Tibial nerve (tissue), 4 donors: ENCODE measurements at places on chromosomes 7 and 10. TPM values are rescaled to one million over a fixed set of nuclear protein-coding genes. Genes with fewer than 3 reads are reported as not detected.

DNA sequence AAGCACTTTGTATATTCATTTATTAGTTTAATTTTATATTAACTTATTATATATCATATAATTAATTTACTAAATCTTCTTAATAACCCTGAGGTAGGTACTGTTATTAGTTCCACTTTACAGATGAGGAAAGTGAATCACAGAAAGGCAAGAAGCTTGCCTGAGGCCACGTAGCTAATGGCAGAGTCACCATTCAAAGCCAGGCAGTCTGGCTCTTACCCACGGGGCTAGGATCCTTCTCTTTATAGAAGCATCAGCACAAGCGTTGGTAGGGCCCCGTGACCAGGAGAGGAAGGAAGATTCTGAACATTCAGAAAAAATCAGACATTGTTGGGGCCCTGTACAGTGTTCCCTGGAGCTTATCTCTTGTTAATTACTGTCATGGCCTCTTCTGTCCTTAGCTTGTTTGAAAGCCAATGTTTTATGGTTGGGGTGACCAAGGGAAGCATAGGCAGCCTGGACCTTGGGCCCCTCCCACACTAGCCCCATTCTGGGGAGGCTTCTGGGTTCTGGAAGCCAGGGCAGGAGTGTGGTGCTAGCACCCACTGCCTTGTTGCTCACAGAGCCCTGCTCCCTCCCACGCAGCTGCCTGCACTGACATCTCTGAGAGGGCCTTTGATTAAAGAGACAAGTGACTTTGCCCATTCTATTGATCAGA lies 31.1 kb upstream of the SLF2 start:
- DNase-seq = no peak
- no peaks in the 10 kb centered on the region for H3K27me3 ChIP-seq
- no peak overlapping the region for H3K4me3 ChIP-seq

ADAM12 gene
- total RNA-seq = 0.87 TPM

- no peaks in the 10 kb centered on the region for H3K36me3 ChIP-seq
- no peak overlapping the region for H3K27ac ChIP-seq
- no peaks in the 10 kb centered on the region for H3K27me3 ChIP-seq
- no peaks in the 10 kb centered on the region for H3K4me1 ChIP-seq
- H3K4me3 ChIP-seq = no peak overlapping the region
These were observed 118.0 kb upstream of the PRSS58 start for GRCh38 chr7:142375710-142376313.

- no peaks in the 10 kb centered on the region for H3K36me3 ChIP-seq
- DNase-seq = no peak
- no peaks in the 10 kb centered on the region for H3K4me1 ChIP-seq
- no peak overlapping the region for H3K27ac ChIP-seq
- no peaks in the 10 kb centered on the region for H3K27me3 ChIP-seq
These were observed 246.2 kb downstream of the CCDC7 start for GRCh38 chr10:32692174-32692573.

DNA sequence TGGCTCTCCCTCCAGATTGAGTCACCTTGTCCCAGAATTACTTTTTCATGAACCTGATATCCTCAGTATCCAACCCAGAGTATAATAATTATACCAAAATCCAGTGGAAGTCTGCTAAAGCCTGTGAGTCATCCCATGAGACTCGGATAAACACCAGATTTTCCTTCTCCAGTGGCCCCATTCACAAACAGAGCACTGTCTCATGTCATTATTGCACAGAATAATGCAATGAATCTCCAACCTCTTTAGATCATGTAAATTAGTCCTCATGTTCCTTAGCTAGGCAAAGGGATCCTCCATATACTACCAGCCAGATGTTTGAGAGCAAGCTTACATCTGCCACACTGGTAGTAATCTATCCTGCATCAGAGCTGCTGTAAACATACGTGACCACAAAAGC lies 89.0 kb downstream of the AMPH start:
- H3K27ac ChIP-seq = no peak overlapping the region
- no peak for DNase-seq
- H3K4me3 ChIP-seq = no peak overlapping the region
- no peaks in the 10 kb centered on the region for H3K4me1 ChIP-seq
- H3K36me3 ChIP-seq = no peaks in the 10 kb centered on the region
- no peaks in the 10 kb centered on the region for H3K27me3 ChIP-seq

CYP2C19 gene
- total RNA-seq = not detected

DNA sequence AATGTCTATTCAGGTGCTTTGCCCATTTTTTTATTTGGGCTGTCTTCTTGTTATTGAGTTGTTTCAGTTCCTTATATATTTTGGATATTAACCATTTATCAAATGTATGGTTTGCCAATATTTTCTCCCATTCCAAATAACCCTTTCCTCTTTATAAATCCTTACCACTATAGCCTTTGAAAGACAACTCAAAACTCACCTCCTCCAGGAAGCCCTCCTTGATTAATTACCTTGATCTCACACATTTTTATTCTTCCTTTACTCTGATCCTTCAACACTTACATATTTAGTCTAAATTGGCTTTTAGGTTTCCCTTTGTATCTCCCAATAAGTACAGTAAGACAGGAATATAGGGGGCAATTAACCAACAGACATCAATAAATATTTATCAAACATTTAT lies 42.9 kb downstream of the NRCAM start:
- H3K27me3 ChIP-seq = no peaks in the 10 kb centered on the region
- no peak overlapping the region for H3K27ac ChIP-seq
- H3K4me3 ChIP-seq = no peak overlapping the region
- DNase-seq = no peak
- no peaks in the 10 kb centered on the region for H3K36me3 ChIP-seq

DNA sequence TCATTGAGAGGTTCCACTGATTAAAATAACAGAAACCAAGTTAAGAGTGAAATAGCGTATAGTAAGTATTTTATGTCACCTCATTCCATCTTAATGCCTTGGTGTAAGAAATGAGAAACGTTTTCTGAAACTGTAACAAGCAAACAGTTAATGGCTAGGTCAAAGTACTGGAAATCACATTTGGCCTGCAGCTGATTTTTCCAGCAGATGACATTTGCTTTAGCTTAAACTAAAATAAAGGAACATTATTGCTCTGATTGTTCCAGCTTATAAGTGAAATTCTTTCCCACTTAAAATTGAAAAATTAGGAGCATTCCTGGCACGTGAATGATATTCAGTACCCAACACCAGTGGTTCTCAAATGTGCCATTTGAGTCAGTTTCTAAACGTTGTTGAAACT lies 213.6 kb upstream of the DPP6 start:
- no peak overlapping the region for H3K27ac ChIP-seq
- no peaks in the 10 kb centered on the region for H3K27me3 ChIP-seq
- no peak for DNase-seq
- H3K36me3 ChIP-seq = no peaks in the 10 kb centered on the region
- H3K4me3 ChIP-seq = no peak overlapping the region

HOXA9 gene
- 10.5 TPM for total RNA-seq

DNA sequence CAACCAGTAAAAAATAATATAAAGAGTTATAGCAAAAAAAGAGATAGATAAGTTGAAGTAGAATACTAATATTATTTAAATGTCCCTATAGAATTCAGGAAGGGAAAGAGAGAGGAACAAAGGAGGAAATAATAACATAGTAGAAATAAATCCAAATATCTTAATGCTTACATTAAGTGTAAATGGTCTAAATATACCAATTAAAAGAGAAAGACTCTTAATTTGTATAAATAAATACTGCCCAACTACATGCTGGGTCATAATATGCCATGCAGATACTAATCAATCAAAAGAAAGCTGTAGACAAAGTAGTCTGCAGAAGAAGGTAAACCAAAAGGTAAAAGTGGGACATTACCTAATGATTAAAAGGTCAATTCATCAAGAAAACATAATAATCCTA lies 43.3 kb upstream of the VIPR2 start:
- no peaks in the 10 kb centered on the region for H3K27me3 ChIP-seq
- H3K4me1 ChIP-seq = no peaks in the 10 kb centered on the region
- DNase-seq = no peak
- H3K27ac ChIP-seq = no peak overlapping the region
- H3K4me3 ChIP-seq = no peak overlapping the region
- no peaks in the 10 kb centered on the region for H3K36me3 ChIP-seq

- no peak for DNase-seq
- H3K36me3 ChIP-seq = no peaks in the 10 kb centered on the region
- H3K4me1 ChIP-seq = no peaks in the 10 kb centered on the region
- H3K27me3 ChIP-seq = no peaks in the 10 kb centered on the region
- H3K4me3 ChIP-seq = no peak overlapping the region
- no peak overlapping the region for H3K27ac ChIP-seq
These were observed 29.1 kb upstream of the CABCOCO1 start for GRCh38 chr10:61633665-61634064.

GRCh38 chr7:78095549-78095948 lies 297.0 kb downstream of the PHTF2 start:
- H3K27me3 ChIP-seq = no peaks in the 10 kb centered on the region
- H3K4me3 ChIP-seq = no peak overlapping the region
- no peak overlapping the region for H3K27ac ChIP-seq
- H3K4me1 ChIP-seq = no peaks in the 10 kb centered on the region

EN2 gene
- 0.98 TPM for total RNA-seq

DNA sequence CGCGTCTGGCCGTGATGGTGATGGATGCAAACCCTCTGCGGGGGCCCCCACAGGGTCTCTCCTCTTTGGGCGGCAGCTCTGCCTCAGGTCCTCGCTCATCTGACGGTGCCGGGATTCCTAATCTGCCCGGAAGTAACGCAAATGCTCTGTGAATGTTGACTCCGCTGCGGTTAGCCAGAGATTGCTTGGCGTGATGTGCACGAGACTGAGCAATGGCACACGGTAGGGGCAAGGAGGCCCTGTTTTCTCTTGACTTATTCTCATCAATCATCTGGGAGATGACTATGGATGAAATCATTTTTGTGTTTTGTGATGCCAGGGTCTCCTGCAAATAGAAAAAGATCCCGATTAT lies 116.5 kb upstream of the ADAM12 start:
- no peaks in the 10 kb centered on the region for H3K27me3 ChIP-seq
- no peak for DNase-seq
- H3K4me1 ChIP-seq = no peaks in the 10 kb centered on the region
- no peak overlapping the region for H3K27ac ChIP-seq
- H3K36me3 ChIP-seq = no peaks in the 10 kb centered on the region

DNA sequence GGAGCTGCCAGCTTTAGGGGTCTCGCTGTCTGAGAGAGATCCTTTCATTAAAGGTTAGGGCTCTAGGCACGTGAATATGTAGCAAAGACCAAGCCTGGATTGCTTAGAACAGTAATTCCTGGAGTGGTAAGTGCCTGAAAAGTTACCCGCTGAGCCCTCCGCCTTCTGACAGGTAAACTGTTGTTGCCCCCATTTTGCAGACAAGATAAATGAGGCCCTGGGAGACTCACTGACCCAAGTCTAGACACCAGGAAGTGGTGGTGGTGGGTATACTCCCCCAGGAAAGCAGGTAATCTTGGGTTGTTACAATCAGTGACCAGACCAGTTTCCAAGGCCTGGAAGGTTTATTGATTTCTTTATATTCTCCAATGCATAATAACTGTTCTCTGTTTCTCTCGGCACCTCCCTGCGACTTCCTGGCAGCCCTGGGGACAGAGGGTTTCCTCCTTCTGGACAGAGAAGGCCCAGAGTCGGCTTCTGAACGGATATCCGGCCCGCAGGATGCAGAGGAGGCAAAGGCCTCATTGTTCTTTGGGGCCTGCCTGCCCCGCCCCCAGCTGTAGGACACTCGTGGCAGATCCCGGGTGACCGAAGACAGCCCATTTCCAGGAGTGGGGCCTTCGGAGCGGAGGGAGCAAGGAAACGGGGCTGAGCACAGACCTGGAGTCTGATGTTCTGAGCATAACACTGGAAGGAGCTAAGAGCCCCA lies 1.3 kb upstream of the GRK5 start:
- H3K36me3 ChIP-seq = no peaks in the 10 kb centered on the region
- H3K27me3 ChIP-seq = no peaks in the 10 kb centered on the region
- peaks cover 34% of the 10 kb centered on the region for H3K4me1 ChIP-seq
- peak overlapping the region; percentile 23 for H3K4me3 ChIP-seq
- peak; percentile 50 for DNase-seq
- peak overlapping the region; percentile 97 for H3K27ac ChIP-seq

GRCh38 chr10:17835688-17836087 lies 26.5 kb downstream of the MRC1 start:
- no peaks in the 10 kb centered on the region for H3K36me3 ChIP-seq
- H3K27ac ChIP-seq = no peak overlapping the region
- DNase-seq = no peak
- no peaks in the 10 kb centered on the region for H3K27me3 ChIP-seq

DNA sequence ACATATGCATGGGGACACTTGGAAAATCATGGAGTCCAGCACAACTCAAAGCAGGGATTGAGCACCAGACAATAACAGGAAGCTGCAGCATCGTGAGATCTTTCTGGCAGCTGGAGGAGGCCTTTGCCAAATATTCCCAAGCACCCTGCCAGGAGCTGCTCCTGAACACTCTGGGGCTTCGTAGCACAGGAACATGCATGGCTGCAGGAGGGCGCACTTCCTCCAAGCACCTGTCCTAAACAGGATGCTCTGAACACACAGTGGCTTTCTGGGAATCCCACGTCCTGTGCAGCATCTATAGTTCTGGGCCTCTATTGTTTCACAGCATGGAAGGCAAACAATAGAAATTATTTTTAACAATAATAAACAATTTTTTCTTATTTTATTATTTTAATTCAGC lies 4.1 kb downstream of the ABLIM1 start:
- H3K27ac ChIP-seq = no peak overlapping the region
- H3K36me3 ChIP-seq = no peaks in the 10 kb centered on the region
- H3K27me3 ChIP-seq = no peaks in the 10 kb centered on the region
- no peak overlapping the region for H3K4me3 ChIP-seq

- H3K4me3 ChIP-seq = peak overlapping the region; percentile 50
- H3K4me1 ChIP-seq = no peaks in the 10 kb centered on the region
- H3K27ac ChIP-seq = peak overlapping the region; percentile 38
- H3K27me3 ChIP-seq = no peaks in the 10 kb centered on the region
- no peak for DNase-seq
- no peaks in the 10 kb centered on the region for H3K36me3 ChIP-seq
These were observed 136.0 kb downstream of the KIF20B start for GRCh38 chr10:89837165-89838043.

ACSL5 gene
- 22.7 TPM for total RNA-seq

GRCh38 chr7:30206491-30206890 lies 71.7 kb downstream of the MTURN start:
- H3K4me3 ChIP-seq = no peak overlapping the region
- no peak for DNase-seq
- peaks cover 14% of the 10 kb centered on the region for H3K4me1 ChIP-seq
- H3K27me3 ChIP-seq = no peaks in the 10 kb centered on the region

ZNF467 gene
- total RNA-seq = 15.9 TPM

DNA sequence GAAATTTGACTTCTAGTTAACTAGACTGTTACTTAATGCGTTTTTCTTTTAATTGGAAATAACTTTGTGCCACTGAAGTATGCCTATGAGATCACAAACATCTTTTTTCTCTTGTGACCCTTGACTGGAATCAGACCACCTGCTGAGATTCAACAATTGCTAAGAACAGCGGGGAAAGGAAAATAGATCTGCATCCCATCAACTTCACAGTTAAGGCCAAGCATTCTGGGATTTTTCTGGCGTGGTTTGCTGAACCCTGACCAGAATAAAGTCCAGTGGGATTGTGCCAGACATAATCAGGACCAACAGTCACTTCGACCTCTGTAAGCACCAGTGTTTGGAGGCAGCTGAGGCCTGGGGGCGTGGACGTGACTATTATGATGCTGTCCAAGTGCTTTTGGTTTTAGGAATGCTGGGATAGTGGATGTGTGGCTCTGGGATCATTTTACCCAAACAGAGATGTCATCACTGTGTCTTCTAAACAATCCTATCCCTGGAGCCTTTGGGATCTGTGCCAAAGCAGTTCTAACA lies 373.3 kb upstream of the PRKCQ start:
- H3K27ac ChIP-seq = no peak overlapping the region
- H3K36me3 ChIP-seq = no peaks in the 10 kb centered on the region
- no peaks in the 10 kb centered on the region for H3K4me1 ChIP-seq
- no peaks in the 10 kb centered on the region for H3K27me3 ChIP-seq
